ENCODE measurements at places on chromosomes 5 and 9. TPM values are rescaled to one million over a fixed set of nuclear protein-coding genes. Genes with fewer than 3 reads are reported as not detected.

GRCh38 chr5:16593628-16594027 is 23.2 kb downstream of the RETREG1 start:
- H3K36me3 ChIP-seq = no peaks in the 10 kb centered on the region
- no peak overlapping the region for H3K27ac ChIP-seq
- H3K27me3 ChIP-seq = no peaks in the 10 kb centered on the region
- H3K4me3 ChIP-seq = no peak overlapping the region

GRCh38 chr9:113837334-113837733 is 38.8 kb upstream of the ZNF618 start:
- H3K36me3 ChIP-seq = no peaks in the 10 kb centered on the region
- no peak for DNase-seq
- no peaks in the 10 kb centered on the region for H3K27me3 ChIP-seq
- H3K4me3 ChIP-seq = no peak overlapping the region
- no peak overlapping the region for H3K27ac ChIP-seq
- H3K4me1 ChIP-seq = no peaks in the 10 kb centered on the region

DNA sequence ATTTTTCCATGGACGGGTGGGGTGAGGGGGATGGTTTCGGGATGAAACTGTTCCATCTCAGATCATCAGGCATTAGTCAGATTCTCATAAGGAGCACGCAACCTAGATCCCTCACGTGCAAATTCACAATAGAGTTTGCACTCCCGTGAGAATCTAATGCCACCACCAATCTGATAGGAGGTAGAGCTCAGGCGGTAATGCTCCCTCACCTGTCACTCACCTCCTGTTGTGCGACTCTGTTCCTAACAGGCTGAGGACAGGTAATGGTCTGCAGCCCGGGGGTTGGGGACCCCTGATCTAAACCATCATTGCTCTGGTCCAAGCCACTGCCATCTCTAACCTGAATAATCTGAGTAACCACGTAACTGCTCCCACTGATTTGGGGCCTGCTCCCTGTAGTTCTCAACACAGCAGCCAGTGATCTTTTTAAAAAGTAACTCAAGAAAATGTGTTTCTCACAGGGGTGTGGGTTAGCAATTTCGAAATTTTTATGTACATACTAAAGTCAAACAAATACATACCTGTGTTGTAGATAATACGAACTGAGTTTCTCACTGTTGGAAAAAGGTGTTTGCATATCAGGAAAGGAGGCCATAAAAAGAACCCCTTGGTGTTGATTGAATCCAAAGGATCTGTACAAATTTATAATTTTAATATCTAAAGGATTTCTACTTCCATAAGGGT is 11.2 kb upstream of the IL13 start:
- no peaks in the 10 kb centered on the region for H3K4me1 ChIP-seq
- H3K4me3 ChIP-seq = no peak overlapping the region
- no peaks in the 10 kb centered on the region for H3K36me3 ChIP-seq
- H3K27ac ChIP-seq = no peak overlapping the region
- H3K27me3 ChIP-seq = no peaks in the 10 kb centered on the region
- no peak for DNase-seq

DNA sequence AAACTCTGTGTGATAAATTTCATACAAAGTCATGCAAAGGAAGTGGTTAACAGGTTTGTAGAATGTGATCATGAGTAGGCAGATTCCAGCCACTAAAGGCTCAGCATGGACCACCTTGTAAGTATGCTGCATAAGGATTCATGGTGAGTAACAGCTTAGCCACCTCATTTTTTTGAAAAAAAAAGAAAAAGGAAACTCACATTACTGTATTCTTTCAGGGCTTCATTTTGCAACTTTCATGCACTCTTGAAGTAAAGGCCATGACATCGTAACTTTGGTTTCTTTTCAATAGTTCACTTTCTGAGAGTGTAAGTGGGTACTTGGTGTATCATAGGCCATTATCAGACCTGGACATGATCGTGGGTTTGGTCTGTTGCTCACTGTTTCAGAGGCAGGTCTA is 175.1 kb downstream of the PCSK1 start:
- no peak overlapping the region for H3K4me3 ChIP-seq
- no peak overlapping the region for H3K27ac ChIP-seq
- no peak for DNase-seq
- H3K4me1 ChIP-seq = no peaks in the 10 kb centered on the region
- H3K27me3 ChIP-seq = no peaks in the 10 kb centered on the region

DNA sequence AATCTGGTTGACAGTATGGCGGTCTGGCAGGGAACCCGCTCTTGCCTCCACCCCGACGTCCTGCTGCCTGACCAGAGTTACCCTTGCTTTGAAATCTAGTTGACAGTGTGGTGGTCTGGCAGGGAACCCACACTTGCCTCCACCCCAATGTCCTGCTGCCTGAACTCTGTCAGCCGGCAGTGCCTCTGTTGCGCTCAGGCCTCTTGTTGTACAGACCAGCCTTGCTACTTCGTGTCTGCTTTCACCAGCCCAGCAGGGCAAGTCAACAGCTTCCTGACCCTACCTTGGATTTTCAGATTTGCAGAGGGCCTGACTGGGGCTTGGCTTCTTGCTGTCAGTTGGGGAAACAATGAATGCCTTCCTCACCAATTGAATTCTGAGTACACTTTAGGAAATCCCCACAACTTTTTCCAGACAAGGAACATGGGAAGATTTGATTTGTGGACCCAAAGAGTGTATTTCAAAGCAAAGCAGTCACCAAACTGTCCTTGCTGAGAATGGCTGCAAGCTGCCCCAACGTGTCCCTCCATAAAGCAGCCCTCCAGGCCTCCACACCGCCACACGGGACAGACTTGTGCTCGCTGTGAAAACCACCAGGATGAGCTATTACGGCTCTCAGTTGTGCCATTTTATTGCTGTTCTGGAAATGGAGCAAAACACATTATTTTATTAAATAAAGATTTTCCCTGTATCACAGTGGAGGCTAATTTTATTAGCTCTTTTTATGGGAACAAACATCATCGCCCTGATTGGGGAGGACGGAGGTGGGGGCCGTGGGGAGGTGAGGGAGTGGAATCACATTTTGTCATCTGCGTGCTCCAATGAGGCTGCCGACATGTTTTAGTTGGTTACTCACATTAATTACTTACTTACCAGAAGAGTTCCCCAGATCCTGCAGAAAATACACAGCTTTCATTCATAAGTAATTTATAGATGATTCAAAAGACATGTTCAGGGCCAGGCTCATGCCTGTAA is 189.3 kb downstream of the AOPEP start:
- no peaks in the 10 kb centered on the region for H3K36me3 ChIP-seq
- no peaks in the 10 kb centered on the region for H3K27me3 ChIP-seq
- DNase-seq = no peak
- H3K27ac ChIP-seq = no peak overlapping the region
- no peak overlapping the region for H3K4me3 ChIP-seq

GRCh38 chr5:163571744-163572143 is 66.3 kb downstream of the MAT2B start:
- no peak for DNase-seq
- H3K27ac ChIP-seq = no peak overlapping the region
- H3K4me1 ChIP-seq = peaks cover 4% of the 10 kb centered on the region

The CEP120 gene
- 26.4 TPM for total RNA-seq

The C9 gene
- 0.20 TPM for total RNA-seq

The NSG2 gene
- total RNA-seq = not detected

The SARDH gene
- total RNA-seq = 10.0 TPM

The QRFP gene
- not detected for total RNA-seq

The CARD6 gene
- total RNA-seq = 4.3 TPM

The LRRC19 gene
- total RNA-seq = not detected
